ENCODE measurements at places on chromosomes 2 and 18.

GRCh38 chr2:231212329-231212845 lies 14.0 kb downstream of the ARMC9 start:
- DNase-seq, result no peak

DNA sequence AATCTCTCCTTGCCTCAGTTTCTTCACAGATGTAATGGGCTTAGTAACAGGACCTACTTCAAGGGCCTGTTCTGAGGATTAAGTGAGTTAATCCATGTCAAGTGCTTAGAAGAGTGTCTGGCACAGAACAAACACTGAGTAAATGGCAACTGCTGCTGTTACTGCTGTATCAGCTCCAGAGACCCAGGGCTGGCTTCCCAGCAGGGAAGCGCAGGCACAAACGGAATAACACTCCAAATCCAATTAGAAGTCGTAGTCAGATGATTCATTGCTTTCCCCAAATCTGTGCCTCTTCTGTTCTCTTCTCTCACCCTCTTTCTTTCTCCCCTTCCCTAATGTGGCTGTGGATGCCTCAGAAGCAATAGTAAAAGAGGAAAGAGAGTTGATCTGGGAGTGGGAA lies 101.1 kb upstream of the FZD7 start:
- DNase-seq, result no peak

DNA sequence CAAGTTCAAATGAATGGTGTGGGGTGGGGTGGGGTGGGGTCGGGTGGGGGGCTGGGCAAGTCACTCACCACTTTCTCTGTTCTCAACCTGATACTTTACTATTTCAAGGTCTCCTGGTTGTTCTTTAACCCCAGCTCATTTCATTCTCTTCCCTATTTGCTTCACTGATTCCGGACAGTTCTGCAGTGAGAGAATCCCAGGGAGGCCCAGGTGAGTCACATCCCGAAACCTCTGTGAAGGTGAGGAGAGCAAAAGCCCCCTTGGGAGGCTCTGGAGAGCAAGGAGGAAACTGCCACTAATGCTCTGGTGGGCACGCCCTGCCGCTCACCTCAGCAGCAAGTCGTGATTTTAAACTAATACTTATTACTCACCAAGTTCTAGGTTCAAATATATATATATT lies 8.9 kb downstream of the EDAR start:
- DNase-seq, result no peak

- DNase-seq, result no peak
These were observed 83.9 kb downstream of the SH3YL1 start for GRCh38 chr2:179886-180285.

GRCh38 chr2:171390941-171391516 lies 42.8 kb downstream of the METTL8 start:
- no peak for DNase-seq

GRCh38 chr2:30766666-30767065 lies 40.6 kb downstream of the CAPN13 start:
- no peak for DNase-seq

- no peak for DNase-seq
These were observed 18.1 kb upstream of the SERPINB2 start for GRCh38 chr18:63869374-63869773.

- DNase-seq, result no peak
These were observed 364.4 kb downstream of the KCNJ3 start for GRCh38 chr2:155062922-155063258.

- DNase-seq, result no peak
These were observed 80.5 kb downstream of the BCL2L11 start for GRCh38 chr2:111201214-111201613.

GRCh38 chr18:58996131-58996641 lies 131.5 kb downstream of the ZNF532 start:
- no peak for DNase-seq

- no peak for DNase-seq
These were observed 419.7 kb upstream of the ZEB2 start for GRCh38 chr2:144939590-144939989.

DNA sequence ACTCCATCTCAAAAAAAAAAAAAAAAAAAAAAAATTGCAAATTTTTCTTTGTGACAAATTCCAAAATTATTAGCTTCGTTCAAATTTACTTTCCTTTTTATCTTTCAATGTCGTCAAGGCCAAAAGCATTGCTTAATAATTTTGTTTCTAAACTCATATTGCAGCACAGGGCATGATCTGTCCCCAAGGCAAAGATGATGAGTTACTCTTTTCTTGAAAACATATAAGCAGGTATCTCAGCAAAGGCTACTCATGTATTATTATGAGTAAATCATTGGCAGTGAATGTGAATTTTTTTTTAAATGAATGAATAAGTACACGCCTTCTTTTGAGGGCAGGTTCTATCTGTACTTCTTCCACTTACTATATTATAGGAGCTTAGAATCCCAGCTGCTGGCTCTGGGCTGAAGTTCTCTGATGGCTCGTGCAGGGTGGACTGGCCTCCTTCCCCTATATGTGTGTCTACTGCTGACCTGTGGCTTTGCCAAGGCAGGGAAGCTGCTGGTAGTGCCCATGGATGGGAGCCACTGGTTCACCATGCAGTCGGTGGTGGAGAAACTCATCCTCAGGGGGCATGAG lies at the start of gene UGT1A7:
TSS of gene UGT1A7 (plus strand) at position 381 of the 579 bp plus-strand sequence. CDS start at position 418, 37 bp downstream.
- no peak for DNase-seq

DNA sequence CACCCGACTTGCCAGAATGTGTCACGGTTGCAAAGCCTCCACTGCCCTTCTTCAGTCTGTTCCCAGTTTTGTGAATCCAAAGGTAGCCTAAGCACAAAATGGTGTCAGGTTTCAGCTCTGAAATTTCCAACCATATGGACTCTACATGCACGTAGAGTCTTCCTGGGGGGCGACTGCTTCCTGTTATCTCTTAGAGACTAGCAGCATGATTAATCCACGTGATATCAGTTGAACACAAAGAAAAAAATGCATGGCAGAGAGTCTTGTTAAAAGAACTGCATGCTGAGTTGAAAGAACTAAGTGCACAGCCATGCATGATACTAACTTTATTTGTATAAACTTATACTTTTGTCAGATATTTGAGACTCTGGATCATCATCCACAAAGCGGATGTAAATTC lies 404.4 kb downstream of the SOCS6 start:
- no peak for DNase-seq

GRCh38 chr2:167388901-167389300 lies 500.6 kb downstream of the XIRP2 start:
- DNase-seq, result no peak

- no peak for DNase-seq
These were observed 299.6 kb upstream of the FANCL start for GRCh38 chr2:58540681-58541080.

GRCh38 chr2:156430236-156430979 lies 5.8 kb upstream of the GPD2 start:
- DNase-seq, result no peak

DNA sequence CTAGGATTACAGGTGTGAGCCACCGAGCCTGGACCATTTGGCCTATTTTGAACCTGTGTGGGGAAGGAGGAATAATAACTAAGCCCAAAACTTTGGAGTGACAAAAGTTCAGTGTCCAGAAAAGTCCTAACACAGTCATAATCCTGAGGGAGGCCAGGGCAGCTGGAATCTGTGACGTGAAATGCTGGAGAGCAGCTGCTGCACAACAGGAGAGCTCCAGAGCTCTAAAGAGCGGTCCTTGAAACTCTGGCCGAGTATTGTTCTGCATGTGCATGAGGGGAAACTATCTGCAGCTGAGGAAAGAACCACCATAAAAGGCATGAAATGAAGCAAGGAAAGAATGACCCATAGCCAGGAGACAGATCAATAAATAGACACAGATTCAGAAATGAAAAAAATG lies 27.8 kb downstream of the HADHA start:
- no peak for DNase-seq

GRCh38 chr2:109382226-109382895 lies 231.4 kb downstream of the SEPTIN10 start:
- DNase-seq, result no peak

- no peak for DNase-seq
These were observed 1.5 kb upstream of the DGUOK start for GRCh38 chr2:73925033-73925704.

DNA sequence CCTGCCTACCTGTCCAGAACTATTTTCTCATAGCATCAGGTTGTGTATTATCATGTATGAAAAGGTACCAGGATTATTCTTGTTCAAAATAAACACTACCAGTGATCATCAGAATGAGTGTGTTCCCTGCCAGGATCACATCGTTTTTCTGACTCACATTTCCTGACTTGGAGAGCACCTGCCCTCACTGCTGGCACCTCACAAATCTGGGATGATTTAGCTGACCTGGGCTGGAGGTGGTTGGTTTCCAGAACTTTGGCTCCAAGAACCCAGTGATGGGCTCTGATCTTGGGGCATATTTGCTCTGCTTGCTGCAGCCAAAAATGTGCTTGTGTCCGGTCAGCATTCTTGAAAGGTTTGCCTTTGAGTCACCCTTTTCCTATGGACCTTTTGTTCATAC lies 836.3 kb upstream of the ACVR2A start:
- no peak for DNase-seq

GRCh38 chr2:152335016-152335725 lies at the start of gene FMNL2:
Gene FMNL2, plus strand, starts transcription at chr2:152335174.
- DNase-seq, result peak; percentile 63

GRCh38 chr2:8615252-8615575 lies 66.6 kb upstream of the ID2 start:
- no peak for DNase-seq

- DNase-seq, result no peak
These were observed 159.6 kb downstream of the NCKAP5 start for GRCh38 chr2:133408671-133409070.

DNA sequence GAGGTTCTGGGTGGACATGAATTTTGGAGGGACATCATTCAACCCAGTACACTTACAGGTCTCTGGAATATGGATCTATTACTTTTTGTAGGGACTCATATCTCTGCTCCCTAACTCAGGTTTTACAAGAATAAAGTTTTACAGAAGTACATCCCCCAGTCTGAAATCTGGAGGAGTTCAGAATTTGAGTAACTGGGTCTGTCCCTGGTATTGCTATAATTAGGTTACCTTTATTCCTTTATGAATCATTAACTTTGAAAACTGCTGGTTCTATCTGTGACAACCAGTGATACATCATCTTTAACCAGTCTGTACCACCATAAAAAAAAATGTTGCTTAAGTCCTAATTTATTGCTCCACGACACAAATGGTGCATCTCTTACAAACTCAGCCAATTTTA lies 59.9 kb downstream of the INSIG2 start:
- DNase-seq, result no peak

- no peak for DNase-seq
These were observed 175.8 kb upstream of the HNRNPA3 start for GRCh38 chr2:177036747-177037146.

DNA sequence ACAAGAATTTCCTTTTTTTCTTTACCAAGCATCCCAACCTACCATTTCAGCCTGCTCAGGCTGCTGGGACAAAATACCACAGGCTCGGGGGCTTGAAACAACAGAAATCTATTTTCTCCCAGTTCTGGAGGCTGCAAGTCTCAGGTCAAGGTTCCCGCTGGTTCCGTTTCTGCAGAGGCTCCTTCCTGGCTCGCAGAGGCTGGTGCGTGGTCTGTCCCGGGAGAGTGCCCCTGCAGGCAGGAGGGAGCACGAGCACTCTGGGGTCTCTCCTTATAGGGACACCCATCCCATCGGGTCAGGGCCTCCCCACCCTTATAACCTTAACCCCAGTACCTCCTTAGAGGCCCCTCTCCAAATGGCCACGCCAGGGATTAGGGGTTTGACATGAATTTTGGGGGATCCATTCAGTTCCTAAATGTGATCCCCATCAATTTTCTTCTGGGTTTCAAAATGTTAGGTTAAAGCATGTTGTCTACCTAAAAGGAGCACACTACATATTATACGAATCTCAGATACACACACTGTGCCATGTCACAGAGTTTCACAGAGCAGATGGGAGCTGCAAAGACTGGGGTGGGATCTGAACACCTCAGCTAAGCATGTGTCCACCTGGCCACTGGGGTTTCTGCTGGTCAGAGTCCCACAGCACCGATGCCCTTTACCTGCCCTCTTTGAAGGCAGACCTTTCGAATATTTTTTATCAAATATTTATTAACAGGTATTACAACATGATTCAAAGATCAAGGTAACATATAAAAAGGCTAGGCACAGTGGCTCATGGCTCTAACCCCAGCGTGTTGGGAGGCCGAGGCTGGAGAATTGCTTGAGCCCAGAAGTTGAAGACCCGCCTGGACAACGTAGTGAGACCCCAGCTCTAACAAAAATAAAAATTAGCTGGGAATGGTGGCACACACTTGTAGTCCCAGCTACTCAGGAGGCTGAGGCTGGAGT lies 17.6 kb upstream of the ADI1 start:
- no peak for DNase-seq

- DNase-seq, result no peak
These were observed 55.9 kb downstream of the TTC21B start for GRCh38 chr2:165897726-165898125.

GRCh38 chr2:148590612-148591011 lies 53.9 kb upstream of the EPC2 start:
- DNase-seq, result no peak

GRCh38 chr2:109175350-109175678 lies 46.3 kb downstream of the SH3RF3 start:
- DNase-seq, result peak; percentile 3

DNA sequence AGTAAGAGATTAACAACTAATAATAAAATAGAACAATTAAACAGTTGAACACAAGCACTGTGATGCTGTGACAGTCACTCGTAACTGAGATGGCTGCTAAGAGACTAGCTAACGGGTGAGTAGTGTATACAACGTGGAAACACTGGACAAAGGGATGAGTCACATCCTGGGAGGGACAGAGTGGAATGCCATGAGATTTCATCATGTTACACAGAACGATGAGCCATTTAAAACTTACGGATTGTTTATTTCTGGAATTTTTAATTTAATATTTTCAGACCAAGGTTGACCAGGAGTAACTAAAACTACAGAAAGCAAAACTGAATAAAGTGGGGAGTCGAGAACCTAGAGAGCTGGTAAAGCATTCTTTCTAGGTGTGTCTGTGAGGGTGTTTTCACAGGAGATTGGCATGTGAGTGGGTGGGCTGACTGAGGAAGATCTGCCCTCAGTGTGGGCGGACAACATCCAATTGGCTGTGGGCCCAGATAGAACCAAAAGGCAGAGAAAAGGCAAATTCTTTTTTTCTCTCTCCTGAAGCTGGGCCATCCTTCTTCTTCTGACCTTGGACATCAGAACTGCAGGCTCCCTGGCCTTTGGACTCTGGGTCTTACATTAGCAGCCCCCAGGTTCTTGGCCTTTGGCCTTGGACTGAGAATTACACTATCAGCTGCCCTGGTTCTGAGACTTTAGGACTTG lies 14.6 kb downstream of the TMSB10 start:
- DNase-seq, result peak; percentile 18

DNA sequence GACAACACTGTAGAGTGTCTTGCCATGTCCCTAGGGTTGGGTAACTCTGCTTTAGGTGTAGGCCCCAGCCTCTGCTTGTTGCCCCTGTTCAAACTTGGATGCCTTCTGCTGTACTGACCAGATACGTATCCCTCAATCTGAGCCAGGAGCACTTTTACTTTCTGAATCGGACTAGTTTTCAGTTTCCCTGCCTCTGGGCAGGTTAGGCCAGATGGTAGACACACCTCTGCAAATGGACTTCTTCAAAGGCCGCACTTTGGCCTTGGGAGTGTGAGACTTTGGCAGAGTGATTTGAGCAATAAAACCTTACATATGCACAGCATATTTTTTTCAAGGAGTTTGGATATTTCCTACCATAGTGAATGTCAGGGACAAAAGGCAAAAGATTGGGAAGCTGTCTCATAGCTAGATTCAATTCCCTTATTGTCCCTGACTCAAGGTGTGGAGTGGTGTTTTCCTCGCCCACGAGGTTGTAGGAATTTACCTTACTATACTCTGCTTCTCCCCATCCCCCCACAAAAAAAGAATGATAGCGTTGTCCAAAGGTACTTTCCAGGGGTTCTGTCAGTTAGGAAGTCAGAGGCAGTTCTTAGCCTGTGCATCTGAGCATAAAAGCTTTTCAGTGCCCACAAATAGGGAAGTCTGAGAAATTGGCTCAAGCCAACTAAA lies 15.3 kb upstream of the PARD3B start:
- DNase-seq, result no peak

Measured in T47D (cell line).